Skin of body (tissue), 3 donors: ENCODE measurements at places on chromosomes 4 and X. TPM values are rescaled to one million over a fixed set of nuclear protein-coding genes. Genes with fewer than 3 reads are reported as not detected.

DNA sequence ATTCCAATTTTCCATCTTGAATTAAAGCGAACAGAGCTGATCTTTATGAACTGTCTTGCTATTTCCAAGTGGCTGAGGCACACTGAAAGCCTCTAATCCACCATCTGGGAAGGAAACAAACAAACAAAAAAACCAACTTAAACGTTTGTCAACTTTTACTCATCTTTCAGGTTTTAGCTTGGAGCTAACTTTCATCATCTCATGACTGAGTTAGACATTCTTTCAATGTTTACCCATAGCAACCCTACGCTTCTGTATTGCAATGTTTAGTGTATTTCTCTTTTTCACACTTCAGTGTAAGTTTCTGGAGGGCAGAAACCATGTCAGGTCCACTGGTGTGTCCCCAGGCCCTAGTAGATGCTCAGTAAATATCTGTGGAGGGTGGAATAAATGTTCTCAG, 343.8 kb downstream of the GBA3 start:
- no peak for DNase-seq

Gene BEX3
- 102 TPM for total RNA-seq

DNA sequence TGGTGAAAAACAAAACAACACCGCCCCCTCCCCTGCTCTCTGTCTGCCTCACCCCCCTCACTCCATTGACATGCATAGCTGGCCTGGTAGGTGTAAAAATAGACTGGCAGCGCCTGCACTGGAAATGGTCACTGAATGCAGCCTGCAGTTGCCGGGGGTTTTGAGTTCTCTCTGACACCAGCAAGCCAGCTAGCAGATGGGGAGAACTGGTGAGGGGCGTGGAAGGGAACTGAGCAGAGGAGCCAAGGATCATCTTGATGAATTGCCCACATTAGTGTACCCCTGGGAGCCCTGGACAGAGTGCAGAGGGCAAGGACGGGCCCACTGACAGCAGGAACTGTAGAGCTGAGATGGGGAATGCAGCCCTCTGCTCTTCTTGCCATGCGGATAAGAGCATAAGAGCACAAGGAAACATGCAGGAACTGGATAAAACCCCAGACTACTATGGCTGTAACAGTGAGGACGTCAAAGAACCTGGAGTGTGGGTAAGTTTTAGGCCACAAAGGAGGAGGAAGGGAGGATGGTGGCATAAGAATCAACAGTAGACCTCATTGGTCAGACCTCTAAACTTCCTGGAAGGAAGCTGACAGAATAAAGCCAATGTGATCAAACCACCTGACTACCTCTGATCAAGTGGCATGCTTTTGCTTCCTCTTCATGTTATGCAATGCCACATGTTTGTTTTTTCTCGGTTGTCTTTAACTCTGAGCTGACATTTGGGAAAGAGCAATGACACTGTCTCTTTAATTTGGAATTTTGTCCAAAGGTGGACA, 96.3 kb downstream of the ANK2 start:
- DNase-seq, result no peak

DNA sequence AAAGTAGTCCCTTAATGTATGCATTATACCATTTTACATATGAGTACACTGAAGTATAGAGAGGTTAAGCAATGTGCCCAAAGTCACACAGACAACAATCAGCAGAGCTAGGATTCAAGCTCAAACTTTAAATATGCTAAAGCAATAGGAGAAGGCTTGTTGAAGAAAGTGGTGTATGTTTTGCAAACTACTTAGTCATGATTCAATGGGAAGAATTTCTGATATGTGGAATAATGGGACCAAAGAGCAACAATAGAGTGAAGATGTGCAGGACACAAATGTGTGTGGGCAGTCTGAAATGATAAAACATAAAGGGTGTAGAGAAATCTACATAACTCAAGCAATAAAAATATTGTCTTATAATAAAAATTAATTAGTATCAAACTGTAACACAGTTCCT, 109.0 kb upstream of the ARSJ start:
- DNase-seq, result no peak

DNA sequence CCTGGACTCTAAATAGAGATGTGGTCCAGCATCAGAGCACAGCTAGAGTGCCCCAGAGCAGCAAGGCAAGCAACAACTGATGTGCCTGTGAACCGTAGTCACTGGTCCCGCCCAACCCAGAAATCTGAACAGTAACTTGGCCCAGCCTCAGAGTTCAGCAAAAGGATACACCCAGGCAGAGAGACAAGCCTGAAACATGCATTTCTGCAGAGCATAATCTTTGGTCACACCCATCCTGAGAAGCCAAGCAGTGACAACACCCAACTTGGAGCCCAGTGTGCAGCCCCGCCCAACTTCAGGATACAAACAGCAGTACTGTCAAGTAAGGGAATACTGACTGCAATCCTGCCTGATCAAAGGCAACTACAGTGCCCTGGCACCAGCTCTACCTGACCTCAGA, 78.9 kb downstream of the CCDC160 start:
- DNase-seq, result no peak

Gene COX18
- total RNA-seq, result 12.5 TPM
